ENCODE measurements at places on chromosomes 1 and 21. TPM values are rescaled to one million over a fixed set of nuclear protein-coding genes. Genes with fewer than 3 reads are reported as not detected.
A peak's percentile ranks its signal among the peaks of the same experiment; 100 is the strongest.

DNA sequence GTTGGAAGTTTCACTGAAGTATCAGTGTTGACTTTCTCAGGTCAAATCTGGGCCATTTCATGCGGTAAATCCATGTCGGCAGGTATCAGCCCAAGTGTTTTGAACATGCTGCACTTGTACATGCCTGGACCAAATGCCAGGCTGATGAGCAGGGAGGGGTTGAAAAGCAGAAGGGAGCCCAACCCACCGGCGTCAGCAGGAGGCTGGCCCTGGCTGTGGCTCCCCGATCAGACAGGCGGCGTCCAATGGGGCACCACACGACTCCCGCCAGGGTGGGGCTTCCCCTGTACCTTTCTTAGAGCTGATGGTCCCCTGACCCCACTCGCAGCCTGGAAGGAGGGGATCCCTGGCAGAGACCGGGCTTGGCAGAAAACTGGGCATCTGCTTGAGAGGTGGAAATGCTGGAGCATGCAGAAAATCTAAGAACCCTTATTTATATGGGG lies 540.0 kb downstream of the KIF26B start:
- H3K27me3 ChIP-seq: no peaks in the 10 kb centered on the region
- no peaks in the 10 kb centered on the region for H3K36me3 ChIP-seq
- no peaks in the 10 kb centered on the region for H3K4me1 ChIP-seq

- H3K4me3 ChIP-seq: peak overlapping the region; percentile 21
- H3K36me3 ChIP-seq: no peaks in the 10 kb centered on the region
- peak; percentile 68 for DNase-seq
- peak overlapping the region; percentile 79 for H3K27ac ChIP-seq
These were observed 573.1 kb downstream of the USP25 start for GRCh38 chr21:16302851-16303282.

DNA sequence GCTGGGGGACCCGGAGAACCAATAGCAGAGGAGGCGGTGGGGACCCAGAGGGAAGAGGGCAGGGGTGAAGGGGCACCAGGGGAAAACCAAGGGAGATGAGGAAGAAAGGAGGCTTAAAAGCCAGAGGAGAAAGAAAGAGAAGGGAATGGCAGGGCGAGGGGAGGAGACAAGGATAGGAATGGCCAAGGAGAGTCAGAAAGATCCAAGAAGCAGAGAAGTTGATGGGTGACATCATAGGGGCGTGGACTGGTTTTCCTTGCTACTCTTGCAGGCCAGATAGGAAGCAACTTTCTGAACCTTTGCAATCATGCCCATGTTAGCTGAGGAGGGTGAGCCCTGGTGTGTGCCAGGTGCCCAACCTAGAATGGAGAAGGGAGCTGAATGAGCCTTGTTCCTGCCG lies 5.4 kb downstream of the NPR1 start:
- DNase-seq: no peak
- no peak overlapping the region for H3K4me3 ChIP-seq
- no peaks in the 10 kb centered on the region for H3K36me3 ChIP-seq
- peaks cover 28% of the 10 kb centered on the region for H3K27me3 ChIP-seq

- no peaks in the 10 kb centered on the region for H3K4me1 ChIP-seq
- H3K36me3 ChIP-seq: no peaks in the 10 kb centered on the region
- no peak overlapping the region for H3K4me3 ChIP-seq
- DNase-seq: no peak
- no peak overlapping the region for H3K27ac ChIP-seq
- no peaks in the 10 kb centered on the region for H3K27me3 ChIP-seq
These were observed 153.1 kb downstream of the AK5 start for GRCh38 chr1:77434967-77435366.

GRCh38 chr21:18245464-18245967 lies 883 bp downstream of the CHODL start:
- H3K27me3 ChIP-seq: peaks cover 6% of the 10 kb centered on the region
- H3K27ac ChIP-seq: no peak overlapping the region
- no peaks in the 10 kb centered on the region for H3K36me3 ChIP-seq
- H3K4me1 ChIP-seq: no peaks in the 10 kb centered on the region
- no peak for DNase-seq

DNA sequence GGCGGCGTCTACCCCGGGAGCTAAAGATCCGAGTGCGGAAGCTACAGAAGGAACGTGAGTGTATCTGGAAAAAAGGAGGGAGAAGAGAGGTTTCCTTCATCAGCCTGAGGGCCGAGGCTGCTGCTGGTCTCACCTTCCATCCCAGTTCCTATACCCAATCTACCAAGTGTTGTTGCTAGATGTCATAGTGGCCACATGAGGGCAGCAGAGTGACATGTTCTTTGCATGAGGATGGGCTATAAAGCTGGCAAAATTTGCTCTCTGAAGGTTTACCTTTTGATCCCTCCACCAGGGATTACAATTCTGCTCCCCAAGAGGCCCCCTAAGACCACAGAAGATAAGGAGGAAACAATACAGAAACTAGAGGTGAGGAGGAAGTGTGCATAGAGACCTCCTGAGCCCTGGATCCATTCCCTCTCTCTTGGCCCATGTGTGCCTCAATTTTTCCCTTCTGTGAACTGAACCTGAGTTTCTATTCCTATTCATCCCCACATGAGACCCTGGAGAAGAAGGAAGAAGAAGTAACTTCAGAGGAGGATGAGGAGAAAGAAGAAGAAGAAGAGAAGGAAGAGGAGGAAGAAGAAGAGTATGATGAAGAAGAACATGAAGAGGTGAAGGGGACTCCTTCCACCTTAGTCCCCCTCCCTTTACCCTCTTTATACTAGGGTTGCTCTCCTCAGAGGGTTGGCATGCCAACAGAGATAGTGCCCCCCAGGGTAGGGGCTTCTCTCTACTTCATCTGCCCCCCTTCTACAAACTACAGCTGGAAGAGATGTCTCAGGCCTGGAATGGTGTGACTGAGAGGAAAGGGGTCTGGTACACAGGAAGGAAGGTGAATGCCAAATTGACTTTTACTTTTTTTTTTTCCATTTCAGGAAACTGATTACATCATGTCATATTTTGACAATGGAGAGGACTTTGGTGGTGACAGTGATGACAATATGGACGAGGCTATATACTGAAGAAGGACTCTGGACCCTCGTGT lies 13.3 kb downstream of the POLR3GL start:
- H3K27me3 ChIP-seq: no peaks in the 10 kb centered on the region
- no peaks in the 10 kb centered on the region for H3K36me3 ChIP-seq
- H3K27ac ChIP-seq: peak overlapping the region; percentile 98
- peaks cover 52% of the 10 kb centered on the region for H3K4me1 ChIP-seq
- peak overlapping the region; percentile 50 for H3K4me3 ChIP-seq
- peak; percentile 77 for DNase-seq

DNA sequence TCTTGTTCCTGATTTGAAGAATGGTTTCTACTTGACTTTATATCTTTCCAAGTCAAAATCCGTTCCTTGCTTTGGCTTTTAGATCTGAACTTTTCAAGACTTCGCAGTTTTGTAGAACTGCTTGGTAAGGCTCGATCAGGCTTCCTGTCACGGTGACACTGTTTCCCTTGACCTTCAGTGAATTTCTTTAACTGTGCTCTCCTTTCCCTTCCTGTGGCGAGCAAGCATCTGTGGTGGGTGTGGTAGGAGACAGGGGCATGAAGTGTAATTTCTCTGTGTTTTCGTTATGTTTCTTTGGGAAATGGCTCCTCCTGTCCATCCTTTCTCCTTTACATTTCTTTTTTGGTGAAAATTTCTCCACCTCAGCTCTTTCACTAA lies 10.4 kb downstream of the STYXL2 start:
- DNase-seq: no peak
- H3K27ac ChIP-seq: peak overlapping the region; percentile 96
- no peaks in the 10 kb centered on the region for H3K27me3 ChIP-seq
- peaks cover 86% of the 10 kb centered on the region for H3K4me1 ChIP-seq
- no peaks in the 10 kb centered on the region for H3K36me3 ChIP-seq

- peaks cover 4% of the 10 kb centered on the region for H3K27me3 ChIP-seq
- H3K36me3 ChIP-seq: no peaks in the 10 kb centered on the region
- H3K4me1 ChIP-seq: no peaks in the 10 kb centered on the region
These were observed 441.6 kb downstream of the OMA1 start for GRCh38 chr1:58104960-58105359.

DNA sequence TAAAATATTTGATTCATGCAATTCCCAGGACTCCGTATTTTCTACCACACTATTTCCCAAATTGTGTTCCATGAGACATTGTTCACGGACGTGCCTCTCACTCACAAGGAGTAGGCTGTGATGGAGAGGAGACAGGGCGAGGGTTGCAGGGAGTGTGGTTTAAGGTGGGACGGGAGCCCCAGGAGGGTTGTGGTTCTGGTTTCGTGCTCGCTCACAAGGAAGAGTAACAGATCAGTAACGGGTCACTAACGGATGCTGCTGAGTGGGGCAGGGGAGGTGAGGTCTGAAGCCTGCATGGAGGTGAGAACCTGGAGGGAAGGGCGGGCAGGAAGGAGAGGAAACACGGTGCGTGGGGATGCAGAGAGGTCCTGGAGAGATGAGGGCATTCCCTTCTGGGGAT lies 28.8 kb downstream of the TFF3 start:
- H3K27me3 ChIP-seq: no peaks in the 10 kb centered on the region
- H3K36me3 ChIP-seq: no peaks in the 10 kb centered on the region
- no peak overlapping the region for H3K4me3 ChIP-seq
- H3K27ac ChIP-seq: no peak overlapping the region

Gene CYP4A22
- total RNA-seq: not detected

Gene TSSK3
- not detected for total RNA-seq

Gene IGSF21
- 0.73 TPM for total RNA-seq

Data from psoas muscle (tissue), 8 donors.